A673 (cell line): ENCODE measurements at places on chromosomes 1 and 21.

GRCh38 chr1:8010080-8010664, 15.9 kb downstream of the ERRFI1 start:
- peaks cover 39% of the 10 kb centered on the region for H3K36me3 ChIP-seq
- no peak overlapping the region for H3K4me3 ChIP-seq

DNA sequence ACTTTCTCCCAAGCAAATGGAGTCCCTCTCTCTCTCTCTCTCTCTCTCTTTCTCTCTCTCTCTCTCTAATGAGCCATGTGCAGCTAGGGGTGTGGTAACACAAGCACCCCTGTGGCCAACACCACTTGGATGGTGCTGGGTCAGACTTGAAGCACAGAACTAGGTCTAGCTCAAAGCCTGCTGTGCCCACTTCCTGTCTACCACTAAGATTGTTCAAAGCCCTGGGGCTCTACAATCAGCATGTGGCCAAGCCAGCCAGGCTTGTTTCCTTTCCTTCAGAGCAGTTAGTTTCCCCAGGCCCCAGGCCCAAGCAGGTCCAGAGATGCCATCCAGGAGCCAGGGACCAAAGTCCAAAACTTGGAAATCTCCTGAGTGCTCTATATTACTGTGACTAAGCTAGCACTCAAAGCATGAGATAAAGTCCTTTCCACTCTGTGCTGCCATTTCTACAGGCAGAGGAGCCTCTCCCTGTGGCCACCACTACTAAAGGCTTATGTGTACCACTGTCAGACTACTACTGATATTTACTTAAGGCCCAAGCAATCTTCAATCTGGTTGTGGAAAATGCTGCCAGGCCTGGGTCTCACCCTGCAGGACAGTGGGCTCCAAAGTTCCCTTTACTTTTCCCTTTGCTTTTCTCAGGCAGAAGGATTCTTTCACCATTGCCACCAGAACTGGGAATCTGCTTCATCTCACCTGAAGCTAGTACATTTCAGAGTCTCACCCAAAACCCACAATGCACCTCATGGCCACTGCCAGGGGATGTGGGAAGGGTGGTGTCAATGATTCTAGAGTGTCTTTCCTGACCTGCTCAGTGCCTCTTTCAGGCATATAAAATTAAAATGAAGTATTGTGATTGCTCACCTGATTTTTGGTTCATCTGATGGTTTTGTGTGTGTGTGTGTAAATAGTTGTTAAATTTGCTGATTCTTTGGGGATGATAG, 999.5 kb downstream of the NCAM2 start:
- DNase-seq: peak; percentile 77
- H3K27me3 ChIP-seq: no peaks in the 10 kb centered on the region
- no peaks in the 10 kb centered on the region for H3K4me1 ChIP-seq
- no peaks in the 10 kb centered on the region for H3K36me3 ChIP-seq

GRCh38 chr1:179089827-179090482, 8.1 kb downstream of the TOR3A start:
- no peak overlapping the region for H3K27ac ChIP-seq
- DNase-seq: no peak
- peaks cover 17% of the 10 kb centered on the region for H3K4me1 ChIP-seq
- no peaks in the 10 kb centered on the region for H3K27me3 ChIP-seq
- H3K36me3 ChIP-seq: peaks cover 27% of the 10 kb centered on the region

DNA sequence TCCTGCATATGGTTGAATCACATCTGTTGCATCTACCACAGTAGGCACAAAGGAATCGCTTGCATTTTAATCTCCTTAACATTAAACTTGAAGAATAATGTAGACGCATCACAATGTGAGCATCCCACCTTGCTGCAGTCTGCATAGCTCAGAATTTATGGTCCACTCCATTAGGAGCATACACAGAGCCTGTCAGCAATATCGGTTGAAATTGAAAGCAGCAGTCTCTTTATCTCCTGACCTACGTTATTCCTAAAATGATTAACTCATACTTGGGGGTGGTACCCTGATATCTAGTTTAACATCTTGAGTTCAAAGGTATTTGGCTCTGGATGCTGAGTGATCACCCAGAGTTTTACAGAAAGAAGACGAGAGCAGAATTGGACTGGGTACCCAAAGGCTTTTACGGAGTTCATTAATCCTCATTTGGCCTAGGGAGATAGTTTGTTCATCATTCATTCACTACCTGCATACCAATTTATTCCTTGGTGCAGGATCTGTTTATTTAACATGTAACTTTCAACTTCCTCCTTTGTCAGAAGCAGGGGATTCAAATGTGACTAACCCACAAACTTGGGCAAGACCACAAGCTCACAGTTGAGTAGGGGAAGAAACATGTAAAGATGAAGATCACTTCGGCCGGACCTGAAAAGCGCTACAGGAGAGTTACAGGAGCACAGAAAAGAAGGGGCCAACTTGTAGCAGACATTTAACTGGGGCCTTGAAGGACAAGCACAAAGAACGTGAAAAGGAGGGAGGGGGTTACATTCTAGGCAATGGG, 187.9 kb downstream of the DAB1 start:
- H3K27ac ChIP-seq: no peak overlapping the region
- H3K4me3 ChIP-seq: no peak overlapping the region
- H3K36me3 ChIP-seq: no peaks in the 10 kb centered on the region
- H3K27me3 ChIP-seq: no peaks in the 10 kb centered on the region
- H3K4me1 ChIP-seq: peaks cover 19% of the 10 kb centered on the region
- DNase-seq: no peak

DNA sequence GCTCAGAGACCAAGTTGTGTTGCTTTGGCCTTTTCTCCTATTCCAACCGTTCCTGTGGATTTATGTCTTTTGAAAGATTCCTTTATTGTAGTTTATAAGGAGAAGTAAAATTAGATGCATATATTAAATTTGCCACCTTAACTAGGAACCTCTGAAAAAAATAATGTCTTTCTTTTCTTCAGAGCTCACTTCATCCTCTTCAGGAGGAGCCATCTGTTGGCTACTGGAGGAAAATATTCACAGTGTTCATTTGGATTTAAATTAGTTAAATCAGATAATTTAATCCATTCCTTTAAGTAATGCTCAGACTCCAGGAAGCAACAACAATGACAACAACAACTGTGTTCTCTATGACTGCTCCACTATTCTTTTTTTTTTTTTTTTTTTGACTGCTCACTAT, 164.0 kb downstream of the FASLG start:
- no peak overlapping the region for H3K27ac ChIP-seq
- H3K4me3 ChIP-seq: no peak overlapping the region
- peaks cover 14% of the 10 kb centered on the region for H3K4me1 ChIP-seq
- no peak for DNase-seq
- no peaks in the 10 kb centered on the region for H3K36me3 ChIP-seq

- H3K27me3 ChIP-seq: no peaks in the 10 kb centered on the region
- no peak overlapping the region for H3K4me3 ChIP-seq
- DNase-seq: peak; percentile 48
- peaks cover 22% of the 10 kb centered on the region for H3K36me3 ChIP-seq
- peaks cover 51% of the 10 kb centered on the region for H3K4me1 ChIP-seq
Observed at GRCh38 chr1:28899267-28899666, 15.1 kb upstream of the EPB41 start.

DNA sequence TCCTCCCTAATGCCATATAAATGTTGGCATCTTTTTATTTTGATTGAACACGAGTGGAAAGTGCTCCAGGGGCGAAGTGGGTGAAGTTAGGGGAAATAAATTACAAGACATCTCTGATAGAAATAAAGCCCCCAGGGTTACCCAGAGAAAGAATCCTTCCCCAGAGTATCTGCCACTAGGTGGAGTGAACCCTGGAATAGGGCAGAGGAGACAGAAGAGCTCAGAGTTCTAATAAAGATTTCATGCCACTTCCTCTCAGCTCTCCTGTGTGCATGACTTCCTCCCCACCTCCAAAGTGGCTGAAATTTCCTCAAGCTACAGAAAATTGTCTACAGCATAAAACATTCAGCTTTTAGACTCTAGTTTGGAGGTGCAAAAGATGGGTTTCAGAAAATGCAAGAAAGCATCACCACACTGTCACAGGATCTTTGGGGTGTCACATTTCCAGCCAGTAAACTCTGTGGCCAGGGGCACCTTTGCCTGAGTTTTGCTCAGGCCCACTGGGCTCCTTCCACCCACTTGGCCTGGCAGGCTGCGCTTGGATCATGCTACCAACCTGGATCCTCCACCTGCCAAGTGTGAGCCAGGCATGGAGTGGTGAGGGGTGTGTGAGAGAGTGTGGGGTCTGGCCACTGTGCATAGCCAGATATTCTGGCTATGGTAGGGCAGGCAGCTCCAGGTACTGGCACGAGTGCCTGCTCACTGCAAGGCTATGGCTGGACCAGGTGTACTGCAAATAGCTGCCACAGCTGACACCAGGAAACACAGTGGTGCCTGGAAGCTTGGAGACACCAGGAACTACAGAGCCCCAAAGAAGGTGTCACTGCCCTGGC, 208.8 kb upstream of the USP25 start:
- no peaks in the 10 kb centered on the region for H3K36me3 ChIP-seq
- no peaks in the 10 kb centered on the region for H3K27me3 ChIP-seq
- peak; percentile 22 for DNase-seq
- H3K4me3 ChIP-seq: no peak overlapping the region

DNA sequence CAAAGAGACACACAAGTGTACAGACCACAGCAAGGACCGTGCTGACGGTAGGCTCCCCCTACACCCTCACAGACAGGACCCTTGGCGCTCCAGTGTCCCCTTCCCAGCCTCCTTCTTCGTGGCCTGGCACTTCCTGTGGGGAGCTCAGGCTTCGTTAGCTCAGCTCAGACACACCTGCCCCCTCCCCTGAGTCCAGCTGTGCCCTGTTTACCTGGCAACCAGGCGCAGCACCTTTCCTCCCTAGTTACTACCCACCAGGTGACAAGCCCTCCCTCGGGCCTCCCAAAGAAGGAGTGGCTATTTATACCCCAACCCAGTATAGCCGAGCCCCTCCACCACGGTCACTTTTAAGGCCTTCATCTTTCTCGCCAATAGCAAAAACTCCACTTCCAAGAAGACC, 4.7 kb downstream of the CELF3 start:
- H3K27ac ChIP-seq: no peak overlapping the region
- H3K27me3 ChIP-seq: peaks cover 32% of the 10 kb centered on the region
- no peaks in the 10 kb centered on the region for H3K36me3 ChIP-seq
- H3K4me3 ChIP-seq: no peak overlapping the region
- peaks cover 3% of the 10 kb centered on the region for H3K4me1 ChIP-seq

DNA sequence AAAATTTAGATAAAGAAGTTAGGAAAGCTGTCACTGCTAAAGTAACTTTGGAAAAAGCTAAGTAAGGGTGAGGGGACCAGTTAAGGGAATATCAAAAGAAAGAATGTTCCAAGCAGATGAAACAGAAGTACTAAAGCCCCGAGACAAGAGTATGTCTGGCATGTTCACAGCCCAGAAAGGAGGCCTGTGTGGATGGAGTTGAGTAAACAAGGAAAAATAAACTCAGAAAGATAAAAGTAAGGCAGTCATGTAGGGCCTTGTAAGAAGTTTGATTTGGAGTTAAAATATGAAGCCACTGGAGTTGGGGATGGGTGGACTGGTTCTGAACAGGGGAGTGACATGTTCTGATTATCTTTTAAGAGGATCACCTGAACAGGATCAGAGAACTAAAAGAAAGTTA, 177.9 kb downstream of the CDC42BPA start:
- no peaks in the 10 kb centered on the region for H3K27me3 ChIP-seq
- no peak overlapping the region for H3K27ac ChIP-seq
- H3K36me3 ChIP-seq: no peaks in the 10 kb centered on the region
- DNase-seq: no peak
- H3K4me3 ChIP-seq: no peak overlapping the region

DNA sequence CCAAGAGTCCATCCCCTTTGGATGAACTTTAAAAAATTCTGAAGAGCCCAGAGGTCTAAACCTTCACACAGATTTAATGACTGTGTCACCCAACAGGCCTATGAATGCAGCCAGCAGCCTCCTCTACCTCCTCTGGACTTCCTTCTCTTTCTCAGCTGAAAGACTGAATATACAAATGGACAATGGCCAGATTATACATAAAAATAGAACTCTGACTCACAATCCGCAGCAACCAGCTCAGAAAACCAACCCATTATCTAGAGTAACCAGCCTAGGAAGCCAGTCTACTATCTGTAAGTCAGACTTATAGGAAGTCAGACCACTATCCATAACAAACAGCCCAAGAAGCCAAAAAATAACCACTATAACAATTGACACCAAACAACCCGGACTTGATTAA, 224.5 kb downstream of the ASTN1 start:
- DNase-seq: no peak
- H3K27me3 ChIP-seq: no peaks in the 10 kb centered on the region
- H3K4me1 ChIP-seq: no peaks in the 10 kb centered on the region
- no peak overlapping the region for H3K4me3 ChIP-seq
- H3K36me3 ChIP-seq: no peaks in the 10 kb centered on the region

- H3K4me1 ChIP-seq: no peaks in the 10 kb centered on the region
- no peak for DNase-seq
- no peaks in the 10 kb centered on the region for H3K36me3 ChIP-seq
- H3K4me3 ChIP-seq: no peak overlapping the region
Observed at GRCh38 chr1:34532113-34532512, 222.7 kb upstream of the GJB5 start.
